Fibroblast of upper back skin (primary cell): ENCODE measurements at places on chromosomes 3 and 15.

DNA sequence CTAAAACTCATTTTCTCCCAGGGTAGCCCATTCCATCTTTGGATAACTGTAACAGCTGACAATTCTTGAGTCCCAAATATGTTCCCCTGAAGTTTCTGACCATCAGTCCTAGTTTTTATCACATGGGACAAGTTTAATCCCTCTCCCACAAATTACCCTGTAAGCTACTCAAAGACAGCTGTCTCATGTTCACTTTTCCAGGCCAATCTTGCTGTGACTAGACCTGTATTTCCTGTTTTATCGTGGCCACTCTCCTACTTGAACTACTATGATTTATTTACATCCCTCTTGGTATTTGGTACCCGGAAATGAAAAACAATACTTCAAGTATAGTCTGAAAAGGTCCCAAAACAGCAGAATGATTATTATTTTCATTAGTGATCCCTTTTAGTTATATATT is 95.1 kb upstream of the MEX3B start:
- DNase-seq, result no peak

DNA sequence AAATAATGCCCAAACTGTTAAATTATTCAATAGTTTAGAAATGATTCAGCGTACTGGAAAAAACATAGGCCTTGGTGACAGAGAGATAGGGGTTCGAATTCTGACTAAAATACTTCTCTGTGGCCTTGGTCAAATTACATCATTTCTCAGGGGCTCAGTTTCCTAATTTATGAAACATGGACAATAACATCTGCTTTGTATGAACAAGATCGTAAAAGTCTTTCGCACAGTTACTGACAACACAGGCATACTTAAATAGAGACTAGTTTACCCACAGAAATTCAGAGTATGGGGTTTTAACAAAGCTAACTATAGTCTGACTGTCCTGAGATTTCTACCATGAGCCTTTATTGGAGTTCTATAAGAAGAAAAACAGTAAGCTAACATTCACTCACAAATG is 440.4 kb downstream of the FHIT start:
- DNase-seq, result no peak

- DNase-seq, result no peak
Observed at GRCh38 chr3:145681181-145681580, 479.8 kb downstream of the PLOD2 start.

- DNase-seq, result no peak
Observed at GRCh38 chr3:34862456-34862855, 776.9 kb upstream of the ARPP21 start.

DNA sequence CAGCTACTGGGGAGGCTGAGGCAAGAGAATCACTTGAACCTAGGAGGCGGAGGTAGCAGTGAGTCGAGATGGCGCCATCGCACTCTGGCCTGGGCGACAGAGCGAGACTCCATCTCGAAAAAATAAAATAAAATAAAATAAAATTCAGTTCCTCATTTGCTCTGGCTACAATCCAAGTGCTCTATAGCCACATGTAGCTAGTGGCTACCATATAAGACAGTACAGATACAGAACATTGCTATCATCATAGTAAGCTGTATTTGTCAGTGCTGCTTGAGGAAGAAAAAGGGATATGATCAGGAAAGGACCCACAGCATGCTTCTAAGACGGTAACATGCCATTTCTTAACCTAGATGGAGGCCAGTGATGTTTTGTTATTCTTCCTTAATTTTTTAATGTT is 88.7 kb upstream of the CDAN1 start:
- DNase-seq, result no peak

DNA sequence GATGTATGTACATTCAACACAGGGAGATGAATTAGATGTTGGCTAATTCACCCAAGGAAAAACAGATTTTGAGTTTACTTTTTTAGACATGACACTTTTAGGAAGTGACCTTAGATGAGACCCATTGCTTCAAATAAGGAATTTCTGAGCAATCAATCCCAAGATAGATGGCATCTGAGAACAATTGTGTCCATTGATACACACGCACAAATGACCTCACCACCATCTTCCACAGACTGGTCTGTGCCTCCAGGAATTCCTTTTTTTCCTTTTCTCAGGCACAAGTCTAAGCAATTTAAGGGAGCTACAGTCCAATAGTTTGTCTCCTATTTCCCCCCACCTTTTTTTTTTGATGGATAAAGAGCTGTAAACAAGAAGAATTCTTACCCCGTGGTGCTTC is 265.3 kb downstream of the TBL1XR1 start:
- no peak for DNase-seq

GRCh38 chr3:28036599-28037575 is 204.5 kb upstream of the CMC1 start:
- DNase-seq, result no peak

- DNase-seq, result no peak
Observed at GRCh38 chr3:55484191-55484689, 2.9 kb downstream of the WNT5A start.

DNA sequence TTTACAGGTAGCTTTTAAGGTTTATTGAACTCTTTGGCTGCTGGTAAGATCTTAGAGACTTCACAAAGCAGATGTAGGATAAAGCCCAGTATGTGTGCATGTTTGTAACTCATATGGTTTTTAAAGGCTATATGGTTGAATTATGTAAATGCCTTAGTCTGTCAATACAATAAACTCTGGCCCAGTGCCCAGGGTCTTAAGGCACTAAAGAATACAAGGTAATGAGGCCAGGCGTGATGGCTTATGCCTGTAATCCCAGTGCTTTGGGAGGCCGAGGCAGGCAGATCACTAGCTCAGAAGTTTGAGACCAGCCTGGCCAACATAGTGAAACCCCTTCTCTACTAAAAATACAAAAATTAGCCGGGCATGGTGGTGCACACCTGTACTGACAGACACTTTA is 170.3 kb upstream of the CGNL1 start:
- DNase-seq, result no peak

- DNase-seq, result peak; percentile 83
Observed at GRCh38 chr3:25592510-25592968, 72.2 kb downstream of the TOP2B start.

DNA sequence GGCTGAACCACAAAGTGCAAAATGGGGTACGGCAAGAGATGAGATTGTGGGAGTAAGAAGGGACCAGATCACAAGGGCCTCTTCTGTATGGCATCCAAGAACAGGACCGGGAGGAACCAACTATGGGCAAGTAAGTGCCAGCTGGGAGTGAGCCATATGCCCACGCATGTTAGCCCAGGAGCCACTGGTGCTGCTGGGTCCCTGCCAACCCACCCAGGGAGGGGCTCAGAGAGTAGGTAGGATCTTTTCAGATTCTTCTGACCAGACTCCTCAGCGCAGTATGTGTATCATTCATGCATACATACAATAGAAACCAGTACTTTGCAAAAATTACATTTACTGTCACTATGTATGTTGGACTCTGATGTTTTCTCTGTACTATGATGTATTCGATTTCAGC is 54.0 kb downstream of the RAB11A start:
- DNase-seq, result no peak

DNA sequence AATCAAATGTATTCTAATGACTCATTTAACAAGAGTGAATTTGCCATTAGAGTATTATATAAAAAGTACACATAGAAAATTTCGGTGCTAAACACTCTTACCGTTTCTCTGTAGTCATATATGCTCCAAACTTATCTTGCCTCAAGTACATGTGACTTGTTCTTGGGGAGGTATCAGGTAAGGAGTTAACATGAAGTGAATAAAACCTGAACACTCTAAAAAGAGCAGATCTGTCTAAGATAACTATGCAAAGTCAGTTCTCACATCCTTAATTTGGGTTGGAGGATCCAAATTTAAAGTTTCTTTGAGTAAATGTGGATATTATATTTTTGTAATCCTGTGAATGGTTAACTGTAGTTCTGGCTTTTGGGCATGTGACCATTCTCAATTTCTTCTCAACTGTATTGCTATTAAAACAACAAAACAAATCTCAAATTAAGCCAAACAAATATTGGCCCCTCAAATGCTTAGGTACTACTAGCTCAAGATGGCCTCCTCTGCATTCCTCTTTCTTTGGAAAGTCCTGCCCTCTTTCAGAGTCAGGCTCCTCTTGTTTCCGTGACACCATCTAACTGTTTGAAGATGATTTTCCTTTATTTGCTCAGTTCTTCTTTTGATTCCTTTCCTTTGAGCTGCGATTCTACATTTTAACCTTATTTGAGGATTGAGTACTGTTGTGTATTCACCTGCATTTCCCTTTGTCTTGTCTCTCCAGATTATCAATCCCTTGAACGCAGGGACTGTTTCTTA is 4.2 kb downstream of the EDEM1 start:
- DNase-seq, result no peak

DNA sequence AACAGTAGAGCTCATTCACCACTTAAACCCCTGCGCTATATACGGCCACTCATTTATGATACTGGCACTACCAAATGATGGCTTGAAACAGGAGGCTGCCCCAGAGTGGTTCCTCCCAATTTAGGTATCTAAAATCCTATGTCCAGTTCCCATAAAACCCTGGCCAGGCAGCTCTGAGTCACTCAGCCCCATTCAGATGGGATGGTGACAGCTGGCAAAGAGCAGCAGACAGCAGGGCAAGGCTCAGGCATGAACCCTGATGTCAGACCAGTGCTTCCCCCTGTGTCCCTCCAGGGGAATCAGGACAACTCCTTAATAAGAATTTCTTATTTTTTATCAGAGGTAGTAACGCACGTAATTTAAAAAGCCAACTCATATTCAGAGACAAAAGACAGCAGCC is 77.2 kb upstream of the RNU6-1 start:
- DNase-seq, result no peak

DNA sequence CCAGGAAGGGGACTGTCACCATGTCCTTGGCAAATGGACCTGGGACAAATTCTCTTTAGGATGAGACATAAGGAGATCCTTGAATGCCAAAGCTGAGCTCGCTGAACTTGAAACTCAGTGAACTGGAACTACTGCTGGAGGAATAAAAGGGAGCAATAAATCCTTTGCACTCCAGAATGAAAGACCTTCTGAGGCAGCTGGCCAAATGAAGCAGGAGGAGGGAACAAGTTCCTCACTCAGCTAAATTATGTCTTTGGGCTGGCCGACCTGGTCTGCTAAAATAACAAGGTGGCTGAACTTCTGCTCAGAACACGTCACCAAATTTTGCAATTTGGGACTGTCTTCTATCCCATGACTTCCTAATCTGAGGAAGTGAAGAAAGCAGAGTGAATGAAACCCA is 314.7 kb downstream of the LPP start:
- peak; percentile 25 for DNase-seq

DNA sequence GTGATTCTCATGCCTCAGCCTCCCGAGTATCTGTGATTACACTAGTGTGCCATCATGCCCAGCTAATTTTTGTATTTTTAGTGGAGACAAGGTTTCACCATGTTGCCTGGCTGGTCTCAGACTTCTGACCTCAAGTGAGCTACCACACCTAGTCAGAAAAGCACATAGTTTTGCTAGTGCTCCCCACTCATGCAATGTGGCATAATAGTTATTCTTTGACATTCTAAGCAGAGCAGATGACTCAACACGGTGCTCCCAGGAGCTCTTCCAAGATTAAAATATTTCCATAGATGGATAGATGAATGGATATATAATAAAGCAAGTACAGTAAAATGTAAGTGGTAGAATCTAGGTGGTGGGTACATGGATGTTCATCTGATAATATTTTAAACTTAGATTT is 53.1 kb upstream of the GK5 start:
- peak; percentile 67 for DNase-seq

DNA sequence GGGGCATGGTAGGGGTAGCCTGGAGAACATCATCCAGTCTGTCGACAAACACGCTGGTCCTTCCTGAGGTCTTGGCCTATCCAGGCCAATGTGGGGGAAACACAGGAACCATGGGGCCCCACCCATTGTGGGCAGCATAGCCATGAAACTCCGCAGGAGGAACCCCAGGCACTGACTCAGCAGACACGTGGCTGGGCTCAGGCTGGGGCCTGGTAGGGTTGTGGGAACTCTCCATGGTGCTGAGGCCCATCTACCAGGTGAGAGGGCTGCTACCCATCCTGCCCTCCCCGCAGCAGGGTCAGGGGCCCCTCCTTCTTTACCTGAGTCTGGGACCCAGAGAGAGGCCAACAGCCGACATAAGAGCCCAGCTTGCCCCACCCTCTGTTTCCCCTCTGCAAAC is 22.6 kb upstream of the CACNA2D2 start:
- peak; percentile 40 for DNase-seq

DNA sequence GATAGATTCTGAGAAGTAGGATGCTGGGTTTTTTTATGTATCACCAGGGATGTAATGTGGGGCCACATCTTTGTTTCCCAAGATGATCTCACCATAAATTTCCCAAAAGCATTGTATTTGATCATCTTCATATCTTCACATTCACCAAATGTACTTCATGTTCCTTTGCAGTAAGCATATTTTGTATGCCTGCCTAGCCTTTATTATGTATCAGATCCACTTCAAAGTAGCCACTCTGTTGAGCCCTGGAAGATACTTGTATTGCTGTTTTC is 14.2 kb upstream of the GATM start:
- DNase-seq, result no peak

DNA sequence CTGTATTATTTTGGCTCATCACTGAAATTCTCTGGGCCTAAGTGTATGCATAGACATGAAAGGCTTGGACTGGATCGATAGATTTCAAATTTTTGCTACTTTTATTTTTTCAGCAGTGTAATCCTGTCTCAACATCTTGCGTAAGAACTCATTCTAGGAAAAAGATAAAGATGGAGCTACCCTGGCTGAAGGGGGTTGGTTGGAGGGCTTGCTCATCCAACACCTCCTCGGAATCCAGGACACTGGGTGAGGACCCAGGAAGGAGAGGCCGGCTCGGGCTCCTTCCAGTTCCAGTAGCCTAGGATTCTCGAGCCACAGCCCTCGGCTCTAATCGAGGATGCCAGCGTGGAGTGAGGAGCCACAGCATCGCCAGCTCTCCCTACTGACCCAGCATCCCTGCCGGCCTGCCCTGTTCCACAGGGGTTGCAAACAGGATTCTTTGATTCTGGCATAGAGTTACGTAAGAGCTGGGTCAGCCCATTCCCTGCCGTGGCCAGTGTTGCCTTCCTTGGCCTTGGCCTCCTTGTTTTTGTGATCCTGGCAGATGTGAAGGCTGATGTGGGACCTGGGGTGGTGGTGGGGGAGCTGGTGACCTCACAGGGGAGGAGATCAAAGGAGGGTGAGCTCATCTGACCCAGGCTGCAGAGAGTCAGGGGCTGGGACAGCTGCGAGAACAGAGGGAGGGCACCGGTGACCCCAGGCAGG is 149.5 kb downstream of the ALDH1A2 start:
- DNase-seq, result no peak

DNA sequence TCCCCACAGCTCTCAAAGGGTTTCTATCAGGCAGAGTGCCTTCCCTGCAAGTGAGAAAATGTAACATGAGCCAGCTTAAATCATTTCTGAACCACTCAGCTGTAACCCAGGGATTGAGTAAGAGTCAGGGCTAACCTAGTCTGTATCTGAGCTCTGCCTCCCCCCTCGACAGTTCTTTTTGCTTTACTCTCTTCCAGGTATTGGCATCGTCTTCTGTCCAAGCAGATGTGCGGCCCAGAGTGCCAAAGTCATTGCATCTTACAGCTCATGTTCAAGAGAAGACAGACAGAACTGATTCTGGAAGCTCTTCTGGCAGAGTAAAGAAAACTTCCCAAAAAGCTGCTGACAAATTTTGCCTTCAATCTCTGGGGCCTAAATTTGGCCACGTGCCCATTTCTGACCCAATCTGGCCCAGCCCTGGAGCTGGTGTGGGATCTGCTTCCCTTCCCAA is 74.8 kb downstream of the ABHD5 start:
- peak; percentile 69 for DNase-seq

GRCh38 chr3:137259701-137260100 is 301.9 kb downstream of the IL20RB start:
- DNase-seq, result no peak

GRCh38 chr3:59318881-59319280 is 269.1 kb upstream of the CFAP20DC start:
- DNase-seq, result no peak

- DNase-seq, result no peak
Observed at GRCh38 chr3:164352991-164353390, 725.3 kb downstream of the SI start.
